Left colon (tissue), 2 donors: ENCODE measurements at places on chromosomes 2 and 18. TPM values are rescaled to one million over a fixed set of nuclear protein-coding genes. Genes with fewer than 3 reads are reported as not detected.

DNA sequence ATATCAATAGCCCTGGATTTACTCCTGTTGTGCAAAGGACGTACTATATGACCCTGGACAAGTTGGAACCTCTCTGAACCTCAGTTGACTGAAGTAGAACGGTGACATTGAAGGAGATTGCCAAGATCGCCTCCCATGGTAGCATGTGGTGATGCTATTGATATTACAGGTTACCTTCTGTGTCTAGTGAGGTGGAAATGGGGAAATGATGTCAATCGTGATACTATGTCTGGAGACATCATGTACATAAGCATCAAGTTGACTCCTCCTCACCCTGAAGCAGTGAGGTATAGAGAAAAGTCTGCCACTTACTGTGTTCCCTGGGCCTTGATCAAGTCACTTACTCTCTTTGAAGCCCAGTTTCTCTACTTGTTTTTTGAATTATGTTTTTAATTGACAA lies 93.9 kb downstream of the KLF7 start:
- DNase-seq, result no peak

DNA sequence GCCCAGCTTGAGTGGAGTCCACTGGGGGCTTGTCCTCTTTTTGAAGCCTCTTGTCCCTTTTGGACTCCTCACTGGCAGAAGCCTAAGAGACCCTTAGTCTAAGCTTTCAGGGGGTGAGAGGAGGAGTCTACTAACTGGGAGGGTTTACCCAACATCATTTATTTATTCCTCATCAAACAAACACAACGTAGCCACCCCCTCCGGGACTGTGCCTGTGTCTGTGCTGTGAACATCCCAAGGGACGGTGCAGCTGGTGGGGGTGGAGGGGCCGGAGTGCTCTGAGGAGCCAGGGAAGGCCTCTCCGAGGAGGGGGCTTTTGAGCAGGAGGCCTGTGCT lies 42.7 kb upstream of the TAF1B start:
- DNase-seq, result no peak

DNA sequence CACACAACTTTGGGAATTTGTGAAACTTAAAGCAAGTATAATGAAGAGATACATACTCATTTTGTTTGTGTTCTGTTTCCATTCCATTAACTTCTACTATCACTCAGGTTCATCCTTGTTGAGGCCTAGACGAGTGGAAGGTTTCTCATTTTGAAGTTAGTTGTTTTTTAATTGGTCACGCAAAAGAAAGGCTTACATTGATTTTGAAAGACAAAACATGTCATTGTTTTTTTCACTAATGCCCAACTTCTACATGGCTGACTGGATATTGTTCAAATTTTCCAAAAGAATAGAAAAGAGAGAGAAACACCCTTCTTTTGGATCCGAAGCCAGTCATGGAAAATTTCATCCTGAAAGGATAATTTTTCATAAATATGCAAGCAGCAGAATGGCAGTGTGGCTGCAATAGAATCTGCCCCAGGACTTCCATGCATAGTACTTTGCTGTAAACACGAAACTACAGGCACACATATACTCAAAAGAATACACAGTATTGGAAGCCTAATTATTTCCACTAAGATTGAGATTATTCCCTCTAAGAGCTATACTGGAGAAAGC lies 27.4 kb downstream of the PRKCE start:
- DNase-seq, result no peak

- peak; percentile 38 for DNase-seq
Observed at GRCh38 chr2:218180467-218181114, 13.8 kb upstream of the CXCR1 start.

- no peak for DNase-seq
Observed at GRCh38 chr18:24968238-24968775, 383.7 kb downstream of the ZNF521 start.

- DNase-seq, result no peak
Observed at GRCh38 chr2:173239644-173240043, 115.0 kb upstream of the CDCA7 start.

DNA sequence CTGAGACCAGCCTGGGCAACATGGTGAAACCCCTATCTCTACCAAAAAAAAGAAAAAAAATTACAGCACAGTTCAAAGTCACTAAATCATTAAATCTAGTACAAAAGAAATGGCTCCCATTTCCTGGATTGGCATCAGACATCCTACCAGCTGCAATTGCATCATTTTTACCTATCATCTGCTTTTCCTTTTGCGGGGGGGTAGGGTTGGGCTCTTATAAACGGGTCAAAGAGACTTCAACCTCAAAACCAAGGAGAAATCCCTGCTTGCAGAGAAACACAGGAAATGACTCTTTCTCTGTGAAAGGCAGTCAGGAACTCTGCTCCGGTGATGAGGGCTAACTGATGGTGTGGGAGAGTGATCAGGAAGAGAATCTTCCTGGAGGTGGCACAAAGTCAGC lies 45.3 kb upstream of the RFX8 start:
- no peak for DNase-seq

DNA sequence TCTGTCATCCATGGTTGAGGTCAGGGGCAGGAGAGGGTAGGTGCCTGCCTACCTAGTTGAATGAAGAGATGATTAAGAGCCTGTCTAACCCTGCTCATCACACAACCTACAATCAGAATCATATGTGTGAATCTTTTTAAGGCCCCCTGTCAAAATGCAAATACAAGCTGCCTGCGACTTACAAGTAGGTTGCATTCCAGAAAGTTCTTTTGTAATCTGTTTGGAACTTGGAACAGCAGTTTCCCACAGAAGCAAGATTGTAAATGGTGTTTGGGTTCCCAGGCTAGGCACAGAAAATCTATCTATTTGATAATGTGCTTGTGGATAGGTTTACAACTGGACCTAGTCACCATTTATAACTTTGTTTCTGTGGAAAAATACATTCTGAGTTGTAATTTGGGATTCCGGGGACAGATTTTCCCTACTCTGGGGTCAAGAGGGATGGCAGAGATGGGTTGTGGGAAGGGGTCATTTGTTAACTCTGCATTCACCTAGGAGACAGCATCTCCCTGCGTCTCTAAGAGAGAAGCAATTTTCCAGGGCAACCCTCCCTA lies 4.4 kb downstream of the LIPG start:
- no peak for DNase-seq

DNA sequence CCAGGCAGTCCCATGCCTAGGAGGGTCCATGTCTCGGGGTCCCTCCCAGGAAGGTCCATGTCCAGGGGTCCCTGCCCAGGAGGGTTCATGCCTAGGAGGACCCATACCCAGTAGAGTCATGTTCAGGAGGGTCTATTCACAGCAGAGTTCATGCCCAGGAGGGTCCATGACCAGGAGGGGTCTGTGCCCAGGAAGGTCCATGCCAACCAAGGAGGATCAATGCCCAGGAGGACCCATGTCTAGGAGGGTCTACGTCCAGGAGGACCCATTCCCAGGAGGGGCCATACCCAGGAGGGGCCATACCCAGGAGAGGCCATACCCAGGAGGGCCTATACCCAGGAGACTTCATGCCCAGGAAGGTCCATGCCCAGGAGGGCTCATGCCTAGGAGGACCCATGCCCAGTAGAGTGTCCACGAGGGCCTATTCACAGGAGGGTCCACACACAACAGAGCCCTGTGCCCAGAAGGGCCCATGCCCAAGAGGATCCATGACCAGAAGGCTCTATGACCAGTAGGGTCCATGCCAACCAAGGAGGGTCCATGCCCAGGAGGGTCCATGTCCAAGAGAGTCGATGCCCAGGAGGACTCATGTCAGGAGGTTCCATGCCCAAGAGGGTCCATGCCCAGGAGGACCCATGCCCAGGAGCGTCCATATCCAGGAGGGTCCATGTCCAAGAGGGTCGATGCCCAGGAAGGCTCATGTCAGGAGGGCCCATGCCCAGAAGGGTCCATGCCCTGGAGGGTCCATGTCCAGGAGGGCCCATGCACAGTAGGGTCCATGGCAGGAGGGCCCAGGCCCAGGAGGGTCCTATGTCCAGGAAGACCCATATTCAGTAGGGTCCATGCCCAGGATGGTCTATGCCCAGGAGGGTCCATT lies 10.1 kb downstream of the GPR35 start:
- peak; percentile 19 for DNase-seq

NCOA1 gene
- 34.2 TPM for total RNA-seq

MAIP1 gene
- total RNA-seq, result 27.2 TPM

TIMM21 gene
- 27.5 TPM for total RNA-seq

NFATC1 gene
- 2.9 TPM for total RNA-seq
